Osteoblast (primary cell): ENCODE measurements at places on chromosomes 2 and 18. TPM values are rescaled to one million over a fixed set of nuclear protein-coding genes. Genes with fewer than 3 reads are reported as not detected.

GRCh38 chr18:12468445-12468844 lies 60.7 kb downstream of the PRELID3A start:
- no peak for DNase-seq

GRCh38 chr2:171595896-171596295 lies 73.6 kb downstream of the CYBRD1 start:
- peak; percentile 85 for DNase-seq

- DNase-seq = no peak
Observed at GRCh38 chr2:193240752-193241151, 1046.0 kb upstream of the TMEFF2 start.

DNA sequence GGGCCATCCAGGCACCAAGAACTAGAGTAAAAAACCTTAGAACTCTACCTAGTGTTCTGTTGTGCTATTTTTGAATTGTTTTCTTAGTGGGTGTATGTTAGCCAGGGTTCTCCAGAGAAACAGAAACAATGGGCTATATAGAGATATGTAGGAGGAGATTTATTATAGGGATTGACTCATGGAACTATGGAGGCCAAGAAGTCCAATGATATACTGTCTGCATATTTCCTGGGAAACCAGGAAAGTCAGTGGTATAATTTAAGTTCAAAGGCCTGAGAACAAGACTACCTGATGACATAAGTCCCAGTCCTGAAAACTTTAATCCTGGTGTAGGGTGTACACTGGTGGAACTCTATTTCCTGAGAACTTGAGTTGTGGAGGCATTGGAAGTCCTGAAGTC lies 108.7 kb upstream of the ACVR1 start:
- no peak for DNase-seq

GRCh38 chr2:19651466-19651865 lies 250.3 kb downstream of the TTC32 start:
- no peak for DNase-seq

GRCh38 chr2:130744287-130745117 lies 10.8 kb upstream of the AMER3 start:
- peak; percentile 69 for DNase-seq

- DNase-seq = no peak
Observed at GRCh38 chr18:65146482-65147021, 604.3 kb upstream of the CDH7 start.

- peak; percentile 19 for DNase-seq
Observed at GRCh38 chr2:218438596-218438995, 19.7 kb downstream of the VIL1 start.

DNA sequence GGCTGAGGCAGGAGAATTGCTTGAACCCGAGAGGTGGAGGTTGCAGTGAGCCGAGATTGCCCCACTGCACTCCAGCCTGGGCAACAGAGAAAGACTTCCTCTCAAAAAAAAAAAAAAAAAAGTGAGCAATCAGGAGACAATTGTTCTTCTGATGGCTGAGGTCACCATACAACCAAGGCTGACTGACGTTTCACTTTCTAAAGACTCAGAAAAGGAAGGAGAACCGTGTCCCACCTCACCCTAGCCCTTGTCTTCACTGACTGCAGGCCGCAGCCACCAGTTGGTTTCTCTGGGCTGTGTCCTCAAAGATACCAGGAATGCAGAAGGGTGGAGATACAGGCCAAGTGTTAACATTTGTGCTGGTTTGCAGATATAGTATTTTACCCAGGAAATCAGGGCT lies 7.7 kb upstream of the SLC35F6 start:
- no peak for DNase-seq

GRCh38 chr2:28543316-28544035 lies 47.6 kb downstream of the PLB1 start:
- DNase-seq = peak; percentile 93

- DNase-seq = peak; percentile 52
Observed at GRCh38 chr2:174878537-174879147, 114.4 kb upstream of the CHRNA1 start.

DNA sequence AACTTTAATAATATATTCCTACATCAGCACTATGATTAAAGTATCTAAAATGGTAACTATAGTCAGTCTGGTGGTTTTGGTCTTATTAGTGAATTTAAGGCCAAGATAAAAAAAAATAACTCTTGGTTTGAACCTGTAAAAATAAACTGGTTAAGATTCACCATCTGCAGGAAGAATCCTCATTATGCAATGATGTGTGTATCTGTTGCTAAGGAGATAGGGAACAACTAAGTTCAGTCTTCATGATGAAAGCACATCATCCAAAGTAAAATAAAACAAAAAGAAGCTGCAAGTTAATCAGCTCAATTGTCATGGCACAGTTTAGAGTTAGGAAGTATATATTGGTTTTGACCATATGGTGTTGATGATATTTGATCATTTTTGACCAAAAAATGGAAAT lies 466.0 kb downstream of the NYAP2 start:
- no peak for DNase-seq

GRCh38 chr2:55805686-55806085 lies 112.0 kb upstream of the PNPT1 start:
- DNase-seq = no peak

- no peak for DNase-seq
Observed at GRCh38 chr2:42256505-42256904, 87.4 kb downstream of the EML4 start.

DNA sequence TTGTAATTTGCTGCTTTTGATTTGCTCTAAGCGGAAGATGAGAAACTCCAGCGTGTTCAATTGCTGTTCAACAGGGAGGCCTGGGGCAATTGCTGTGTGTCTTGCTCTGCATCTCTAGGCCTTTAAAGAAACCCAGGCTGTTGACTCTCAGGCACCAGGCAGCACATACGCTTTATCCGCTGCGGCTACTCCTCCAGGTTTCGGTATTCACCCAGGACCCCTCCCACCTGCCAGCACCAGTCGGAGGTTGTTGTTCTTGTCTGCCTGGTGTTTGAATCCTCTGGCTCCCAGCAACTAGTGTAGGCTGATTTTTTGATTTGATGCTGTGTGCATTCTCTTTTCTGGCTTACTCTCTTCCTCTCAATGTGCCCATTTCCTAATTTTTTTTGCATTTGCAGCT lies 383.1 kb downstream of the TSN start:
- DNase-seq = no peak

DNA sequence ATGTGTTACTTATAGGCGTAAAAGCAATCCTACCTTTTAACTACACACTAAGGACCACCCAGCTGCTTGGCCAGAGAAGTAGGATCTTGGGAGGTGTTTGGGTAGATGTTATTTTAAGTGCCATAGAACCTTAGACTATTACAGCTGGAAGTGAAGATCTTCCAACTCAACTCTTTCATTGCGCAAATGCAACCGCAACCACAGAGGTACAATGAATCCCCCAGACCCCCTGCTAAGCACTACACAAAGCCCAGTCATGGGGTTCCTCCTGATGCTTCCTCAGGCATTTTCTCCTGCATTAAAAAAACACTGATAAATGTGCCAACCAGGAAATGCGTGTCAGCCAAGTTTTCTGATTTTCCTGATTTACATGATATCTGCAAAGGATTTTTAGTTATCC lies 246.0 kb downstream of the LRRTM1 start:
- DNase-seq = no peak

DNA sequence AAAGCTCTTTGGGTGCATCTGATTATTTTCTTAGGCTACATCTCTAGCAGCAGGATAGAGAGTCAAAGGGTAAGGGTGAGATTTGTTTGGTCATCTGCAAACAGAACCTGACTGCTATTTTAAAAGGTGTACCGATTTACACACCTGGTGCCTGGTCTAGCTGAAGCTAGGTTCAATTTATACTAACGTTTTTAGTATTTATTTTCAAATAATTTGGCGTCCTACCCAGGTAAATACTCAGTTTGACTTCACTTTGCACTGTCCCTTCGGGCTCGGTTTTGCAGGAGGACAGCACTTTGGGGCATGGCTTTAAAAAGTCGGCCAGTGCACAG lies 683 bp downstream of the PTRHD1 start:
- DNase-seq = no peak

CXCR4 gene
- under 0.01 TPM in 2 replicates for total RNA-seq

ANKRD30B gene
- 6.9 and 11.5 TPM in 2 replicates for total RNA-seq

MTCL1 gene
- 38.0 and 44.5 TPM in 2 replicates for total RNA-seq

ESPNL gene
- 1.8 and 9.8 TPM in 2 replicates for total RNA-seq

CHRND gene
- total RNA-seq = not detected in 2 replicates

RPRM gene
- 0.29 and 0.36 TPM in 2 replicates for total RNA-seq

LRRTM1 gene
- total RNA-seq = 0.29 TPM in 1 of 2 replicates, not detected in the other
